Karpas-422 (cell line): ENCODE measurements at places on chromosomes 11 and 22. TPM values are rescaled to one million over a fixed set of nuclear protein-coding genes. Genes with fewer than 3 reads are reported as not detected.

HPX gene
- 0.22 TPM in 1 of 2 replicates, not detected in the other for total RNA-seq

DNA sequence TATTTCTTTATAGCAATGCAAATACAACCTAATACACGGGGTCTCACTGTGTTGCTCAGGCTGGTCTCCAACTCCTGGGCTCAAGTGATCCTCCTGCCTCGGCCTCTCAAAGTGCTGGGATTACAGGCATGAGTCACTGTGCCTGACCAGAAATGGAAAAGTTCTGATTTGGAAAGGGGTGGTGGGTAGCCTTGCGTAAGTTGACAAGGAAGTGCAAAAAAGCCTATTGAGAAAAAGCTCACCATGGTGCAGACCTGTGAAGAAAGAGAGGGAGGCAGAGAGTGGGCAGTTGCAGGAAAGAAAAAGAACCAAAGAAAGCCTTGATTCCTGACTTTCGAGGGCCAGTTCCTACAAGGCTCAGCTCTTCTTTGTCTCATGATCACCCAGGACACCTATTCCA is 27.1 kb downstream of the AGBL2 start:
- no peaks in the 10 kb centered on the region for H3K36me3 ChIP-seq
- H3K27ac ChIP-seq: no peak overlapping the region
- no peaks in the 10 kb centered on the region for H3K27me3 ChIP-seq
- H3K4me3 ChIP-seq: no peak overlapping the region
- no peak for DNase-seq
- H3K4me1 ChIP-seq: no peaks in the 10 kb centered on the region

- no peak overlapping the region for H3K4me3 ChIP-seq
- no peak overlapping the region for H3K27ac ChIP-seq
- DNase-seq: no peak
- H3K4me1 ChIP-seq: no peaks in the 10 kb centered on the region
Measured at GRCh38 chr11:15901790-15902189, 454.6 kb downstream of the SOX6 start.

DNA sequence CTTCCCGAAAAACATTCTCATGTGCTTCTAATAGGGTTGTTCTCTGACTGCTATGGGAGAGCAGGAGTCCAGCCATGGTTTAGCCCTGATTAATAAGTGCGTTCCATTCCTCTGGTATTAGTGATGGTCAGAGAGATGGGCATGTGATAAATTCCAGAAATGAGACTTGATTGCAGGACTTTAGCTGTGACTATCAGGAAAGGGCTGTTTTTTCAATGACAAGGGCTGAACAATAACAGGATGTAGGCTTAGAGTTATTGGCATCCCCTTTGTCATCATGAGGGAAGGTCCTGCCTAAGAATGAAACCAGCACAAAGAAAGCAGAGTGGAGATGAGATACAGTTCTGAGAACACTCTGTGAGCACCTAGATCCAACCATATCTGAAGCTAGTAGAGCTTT is 494.6 kb downstream of the MIAT start:
- no peak overlapping the region for H3K4me3 ChIP-seq
- H3K4me1 ChIP-seq: no peaks in the 10 kb centered on the region
- no peaks in the 10 kb centered on the region for H3K36me3 ChIP-seq
- H3K27ac ChIP-seq: no peak overlapping the region
- no peak for DNase-seq

DNA sequence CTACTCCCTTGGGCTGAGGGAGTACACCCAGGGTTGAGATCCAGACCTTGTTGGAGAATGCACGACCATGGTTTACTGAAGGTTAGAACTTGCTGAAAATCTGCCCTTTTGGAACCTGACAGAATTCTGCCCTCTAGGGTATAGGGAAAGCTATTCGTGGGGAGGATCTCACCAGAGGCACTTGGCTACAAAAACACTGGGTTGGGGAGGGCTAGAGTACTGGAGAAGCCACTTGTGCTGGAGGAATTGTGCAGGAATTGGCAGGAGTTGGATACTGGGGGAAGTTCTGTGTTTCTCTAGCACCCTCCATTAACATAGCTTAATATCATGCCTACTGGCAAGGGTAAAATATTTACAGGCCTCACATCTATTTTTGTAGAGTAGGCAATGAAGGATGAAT is 55.8 kb downstream of the PPME1 start:
- DNase-seq: no peak
- H3K36me3 ChIP-seq: peaks cover 30% of the 10 kb centered on the region
- no peak overlapping the region for H3K27ac ChIP-seq
- H3K4me3 ChIP-seq: no peak overlapping the region
- no peaks in the 10 kb centered on the region for H3K4me1 ChIP-seq
